ENCODE measurements at places on chromosomes 3 and 15.

DNA sequence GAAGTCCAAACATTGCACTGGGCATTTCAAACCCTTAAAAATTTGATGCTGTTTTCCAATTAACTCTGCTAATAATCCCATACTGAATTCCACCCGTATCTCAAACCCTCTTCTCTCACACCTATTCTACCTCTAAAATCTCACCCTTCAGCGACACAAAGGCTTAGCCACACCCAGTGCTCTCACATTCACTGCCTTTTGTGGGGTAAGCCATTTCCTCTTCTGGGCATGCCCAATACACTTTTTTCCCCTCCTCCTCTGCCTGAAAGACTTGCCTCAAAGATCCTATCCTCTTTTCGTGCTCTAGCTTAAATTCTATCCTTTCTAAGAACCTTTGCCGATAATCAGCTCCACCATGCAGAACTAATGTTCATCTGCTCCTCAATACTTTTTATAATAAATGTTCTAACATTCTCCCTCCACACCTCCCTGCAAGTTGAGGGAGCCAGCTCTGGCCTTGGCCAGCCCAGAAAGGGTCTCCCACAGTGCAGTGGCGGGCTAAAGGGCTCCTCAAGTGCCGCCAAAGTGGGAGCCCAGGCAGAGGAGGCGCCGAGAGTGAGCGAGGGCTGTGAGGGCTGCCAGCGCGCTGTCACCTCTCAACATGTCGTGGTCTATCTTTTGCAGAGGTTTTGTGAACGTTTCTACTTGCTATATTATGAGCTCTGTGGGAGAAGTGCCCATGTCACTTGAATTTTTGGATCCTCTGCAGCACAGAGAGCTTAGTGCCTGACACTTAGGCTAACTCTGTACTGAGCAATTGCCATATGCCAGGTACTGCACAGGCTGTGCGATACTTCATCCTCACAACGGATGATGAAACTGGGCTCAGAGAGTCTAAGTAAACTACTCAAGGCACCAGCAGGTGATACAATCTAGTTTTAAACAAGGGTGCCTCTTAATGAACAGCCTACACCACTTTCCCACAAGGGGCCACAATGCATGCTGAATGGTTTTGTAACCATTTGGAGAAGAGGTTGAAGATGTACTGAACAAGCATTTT, 53.6 kb upstream of the BCL6 start:
- no peak for DNase-seq

GRCh38 chr3:132753946-132754345, 31.7 kb upstream of the NPHP3 start:
- no peak for DNase-seq

DNA sequence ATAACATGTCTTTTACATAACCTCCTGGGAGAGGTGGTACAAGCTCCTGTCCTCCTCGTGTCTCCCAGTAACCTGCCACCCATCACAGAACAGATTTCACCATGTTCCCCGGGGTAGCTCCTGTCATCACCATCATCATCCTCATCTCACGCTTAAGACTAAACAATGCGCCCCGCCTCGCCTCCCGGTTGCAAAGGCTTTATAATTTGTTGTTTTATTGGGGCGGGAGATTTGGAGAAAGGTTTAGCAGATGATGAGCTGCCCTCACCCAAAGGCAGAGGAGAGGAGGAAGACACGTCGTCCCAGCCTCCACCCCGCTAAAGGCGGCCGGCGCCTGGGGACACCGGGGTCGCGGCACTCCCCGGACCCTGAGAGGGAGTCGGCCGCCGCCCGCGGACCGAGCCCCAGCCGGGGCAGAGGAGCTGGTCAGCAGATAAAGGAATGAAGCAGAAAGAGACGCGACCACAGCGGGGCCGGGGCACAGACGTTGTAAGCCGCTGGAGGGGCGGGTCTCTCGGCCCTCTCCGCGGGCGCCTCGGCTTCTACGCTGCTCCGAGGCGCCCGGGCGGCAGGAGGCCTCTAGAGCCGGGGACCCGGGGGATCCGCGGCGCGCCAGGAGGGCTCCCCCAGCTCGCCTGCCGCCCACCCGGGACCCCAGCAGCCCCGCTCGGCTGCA, 589 bp downstream of the HERC1 start:
- peak; percentile 75 for DNase-seq

GRCh38 chr15:69275933-69276560, 22.7 kb upstream of the PAQR5 start:
- DNase-seq = no peak

DNA sequence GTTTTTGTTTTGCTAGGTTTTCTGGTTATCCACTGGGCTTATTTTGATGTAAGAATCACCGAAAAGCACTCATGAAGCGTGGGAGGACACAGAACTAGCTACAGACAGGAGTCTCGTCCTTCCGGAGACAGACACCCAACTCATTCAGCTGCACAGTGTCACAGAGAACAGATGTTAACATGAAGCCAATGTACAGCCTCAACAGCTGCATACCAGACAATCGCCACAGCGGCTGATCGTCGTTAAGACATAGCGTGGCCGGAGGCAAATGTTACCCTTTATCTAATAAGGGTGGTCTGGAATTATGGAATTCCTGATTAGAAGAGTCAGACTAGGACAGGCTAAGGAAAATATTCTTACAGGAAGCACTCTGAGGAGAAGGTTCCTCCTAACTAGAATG, 1.1 kb upstream of the PYGO1 start:
- DNase-seq = no peak

DNA sequence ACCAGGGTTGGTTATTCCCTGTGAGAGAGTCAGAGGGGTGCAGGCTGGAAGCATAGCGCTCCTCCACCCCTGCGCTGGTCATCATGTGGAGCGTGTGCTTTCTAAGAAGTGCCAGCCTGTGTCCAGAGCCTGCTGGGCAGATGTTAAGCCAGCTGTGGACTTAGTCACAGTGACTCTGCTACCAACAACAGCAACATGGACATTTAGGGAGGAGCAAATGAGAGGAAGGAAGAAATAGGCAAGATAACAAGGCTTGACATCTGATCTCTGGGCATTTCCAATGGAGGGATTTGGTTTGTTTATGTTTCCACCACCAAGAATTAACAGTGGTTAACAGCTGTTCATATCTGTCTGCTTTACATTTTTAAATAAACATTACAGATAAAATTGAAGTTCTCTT, 36.4 kb upstream of the MYZAP start:
- no peak for DNase-seq

- no peak for DNase-seq
These were observed 223.7 kb downstream of the PCCB start for GRCh38 chr3:136473716-136474326.

GRCh38 chr3:155753038-155753639, 8.3 kb upstream of the PLCH1 start:
- no peak for DNase-seq

GRCh38 chr3:149796026-149796425, 3.7 kb upstream of the ANKUB1 start:
- DNase-seq = no peak

DNA sequence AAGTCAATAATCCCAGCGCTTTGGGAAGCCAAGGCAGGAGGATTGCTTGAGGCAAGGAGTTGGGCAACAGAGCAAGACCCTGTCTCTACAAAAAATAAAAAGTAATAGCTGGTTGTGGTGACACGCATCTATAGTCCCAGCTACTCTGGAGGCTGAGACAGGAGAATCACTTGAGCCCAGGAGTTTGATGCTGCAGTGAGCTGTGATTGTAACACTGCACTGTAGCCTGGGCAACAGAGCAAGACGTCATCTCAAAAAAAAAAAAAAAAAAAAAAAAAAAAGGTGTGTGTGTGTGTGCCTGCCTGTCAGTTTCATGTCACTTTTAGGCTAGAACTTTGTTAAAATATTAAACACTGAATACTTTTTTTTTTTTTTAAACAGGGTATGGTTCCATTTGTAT, 28.4 kb downstream of the DNAJC19 start:
- DNase-seq = no peak

GRCh38 chr3:150142936-150143335, 172.2 kb upstream of the PFN2 start:
- no peak for DNase-seq

DNA sequence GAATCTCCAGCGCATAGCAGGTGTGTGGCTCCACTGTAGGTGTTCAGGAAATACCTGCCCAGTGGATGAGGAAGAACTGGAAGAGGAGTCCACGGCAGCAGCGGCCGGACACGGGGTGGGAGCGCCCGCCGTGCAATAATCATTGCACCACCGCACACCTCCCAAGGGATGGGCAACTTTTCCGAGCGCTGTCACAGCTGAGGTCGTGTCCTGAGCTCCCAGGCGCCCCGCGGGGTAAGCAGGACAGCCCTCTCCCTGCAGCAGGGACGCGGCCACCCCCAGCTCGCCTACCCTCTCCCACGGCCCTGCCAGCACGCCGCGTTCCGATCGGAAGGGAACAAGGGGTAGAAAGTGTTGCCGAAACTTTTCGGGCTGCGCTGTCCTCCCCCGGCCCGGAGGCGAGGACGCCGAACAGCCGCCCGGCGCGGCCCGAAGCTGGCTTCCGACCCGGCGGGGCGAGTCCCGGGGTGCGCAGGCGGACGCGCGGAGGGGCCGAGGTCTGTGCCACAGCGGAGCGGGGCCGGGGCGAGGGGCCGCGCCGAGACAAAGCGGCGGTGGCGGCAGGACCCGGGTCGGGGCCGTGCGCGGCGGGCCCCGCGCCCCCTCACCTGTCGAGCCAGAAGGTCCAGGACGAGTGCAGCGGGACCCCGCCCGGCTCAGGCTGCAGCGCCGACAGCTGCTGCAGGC, 475 bp downstream of the EIF4E3 start:
- peak; percentile 74 for DNase-seq

DNA sequence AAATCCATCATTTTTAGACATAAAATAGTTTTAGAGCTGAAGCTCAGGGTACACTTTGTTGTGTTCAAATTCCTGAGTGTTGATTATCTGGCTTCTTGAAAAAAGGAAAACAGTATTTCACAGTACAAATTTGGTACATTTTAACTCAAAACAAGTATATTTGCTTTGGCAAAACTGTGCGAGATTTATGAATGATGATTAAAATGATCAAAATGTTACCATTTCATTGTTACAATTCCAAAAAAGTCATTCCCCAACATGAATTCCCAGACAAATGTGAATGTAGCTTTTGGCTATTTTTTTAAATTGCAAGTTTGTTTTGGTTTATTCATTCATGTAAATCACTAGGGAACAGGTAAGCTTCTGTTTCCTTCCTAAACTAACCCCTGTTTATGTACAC, 347.4 kb upstream of the DCBLD2 start:
- no peak for DNase-seq

DNA sequence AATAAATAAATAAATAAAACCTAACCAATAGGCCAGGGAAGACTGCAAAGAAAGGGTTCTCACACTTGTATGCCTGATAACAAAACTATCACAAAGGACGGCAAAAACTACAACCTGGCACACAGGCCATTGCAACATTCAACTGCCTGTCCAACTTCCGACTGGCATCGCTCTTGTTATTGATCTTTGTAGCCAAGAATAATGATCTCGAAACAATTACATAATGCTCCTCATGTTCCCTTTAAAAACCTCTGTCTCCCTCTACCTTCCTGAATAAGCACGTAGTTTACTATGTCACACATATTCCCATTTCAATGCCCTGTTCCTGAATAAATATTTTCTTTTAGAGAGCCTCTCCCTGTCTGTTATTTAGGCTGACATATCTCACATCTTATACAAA, 74.3 kb downstream of the B3GNT5 start:
- DNase-seq = no peak

DNA sequence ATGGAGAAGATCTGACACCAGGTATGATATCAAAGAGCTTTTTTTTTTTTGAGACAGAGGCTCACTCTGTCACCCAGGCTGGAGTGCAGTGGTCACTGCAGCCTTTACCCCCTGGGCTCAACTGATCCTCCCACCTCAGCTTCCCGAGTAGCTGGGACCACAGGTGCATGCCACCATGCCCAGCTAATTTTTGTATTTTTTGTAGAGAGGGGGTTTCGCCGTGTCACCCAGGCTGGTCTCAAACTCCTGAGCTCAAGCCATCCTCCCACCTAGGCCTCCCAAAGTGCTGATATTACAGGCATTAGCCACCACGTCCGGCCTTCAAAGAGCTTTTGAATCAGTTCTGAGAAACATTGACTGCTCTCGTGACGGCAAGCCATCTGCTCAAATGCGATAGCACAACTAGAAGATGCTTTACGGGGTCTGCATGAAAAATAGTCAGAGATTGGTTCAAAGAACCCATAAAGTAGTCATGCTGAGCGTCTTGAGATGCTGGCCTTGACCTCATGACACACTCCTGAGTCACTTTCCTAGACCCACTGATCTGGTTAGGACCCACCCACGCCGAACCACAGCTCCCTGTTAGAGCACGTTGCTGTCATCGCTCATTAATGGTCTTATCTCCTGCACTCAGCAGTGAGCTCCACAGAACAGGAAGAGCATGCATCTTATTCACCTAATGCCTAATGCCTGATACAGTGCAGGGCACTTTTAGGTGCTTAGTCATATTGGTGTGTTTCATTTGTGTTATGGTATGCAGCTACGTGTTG, 57.0 kb upstream of the NR2F2 start:
- peak; percentile 96 for DNase-seq

GRCh38 chr15:82568986-82569385, 28.7 kb upstream of the RPS17 start:
- DNase-seq = no peak

Data from islet precursor cell (in vitro differentiated cells).